ENCODE measurements at places on chromosomes 7 and 10.
A peak's percentile ranks its signal among the peaks of the same experiment; 100 is the strongest.

DNA sequence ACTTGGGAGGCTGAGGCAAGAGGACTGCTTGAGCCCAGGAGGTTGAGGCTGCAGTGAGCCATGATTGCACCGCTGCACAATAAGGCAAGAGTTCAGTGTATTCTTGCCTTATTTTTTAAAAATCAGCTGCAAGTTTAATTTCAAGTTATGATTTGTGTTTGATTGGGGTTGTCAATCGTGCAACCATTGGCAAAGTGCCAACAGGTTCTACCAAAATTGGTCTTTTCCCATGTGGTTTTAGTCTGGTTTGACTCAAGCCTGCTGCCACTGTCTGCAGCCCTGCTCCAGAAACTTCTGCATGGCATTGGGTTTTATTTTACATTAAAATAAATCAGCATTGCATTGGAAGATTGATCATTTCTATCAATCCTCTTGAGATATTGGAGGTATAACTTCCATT lies 72.7 kb downstream of the PTPRE start:
- no peak for DNase-seq

- no peak for DNase-seq
Observed at GRCh38 chr10:97550336-97551149, 22.0 kb upstream of the ANKRD2 start.

- DNase-seq = no peak
Observed at GRCh38 chr10:50216894-50217293, 34.4 kb downstream of the ASAH2 start.

DNA sequence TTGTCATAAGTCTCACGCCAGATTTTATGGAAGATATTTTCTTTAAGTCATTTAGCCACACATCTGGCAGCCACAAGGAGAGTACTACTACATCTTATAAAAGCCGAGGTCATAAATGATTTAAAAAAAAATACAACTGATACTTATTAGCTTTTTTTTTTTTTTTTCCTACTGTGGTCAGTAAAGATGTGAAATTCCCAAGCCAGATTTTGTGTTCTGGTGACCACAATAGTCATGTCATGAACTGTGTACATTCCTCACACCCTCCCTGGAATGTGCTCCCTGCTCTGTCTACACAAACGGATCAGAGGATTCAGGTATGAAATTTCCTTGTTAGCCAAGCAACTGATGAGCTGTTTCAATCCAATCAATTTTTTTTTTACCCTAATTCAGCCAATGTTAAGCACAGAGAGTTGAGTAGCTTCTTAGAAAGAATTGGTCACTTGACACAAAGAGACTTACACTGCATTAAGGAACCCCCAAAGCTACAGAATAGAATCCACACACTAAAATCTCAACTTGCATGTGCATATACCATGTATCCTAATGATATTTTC lies 54.7 kb downstream of the CHRM2 start:
- DNase-seq = no peak

DNA sequence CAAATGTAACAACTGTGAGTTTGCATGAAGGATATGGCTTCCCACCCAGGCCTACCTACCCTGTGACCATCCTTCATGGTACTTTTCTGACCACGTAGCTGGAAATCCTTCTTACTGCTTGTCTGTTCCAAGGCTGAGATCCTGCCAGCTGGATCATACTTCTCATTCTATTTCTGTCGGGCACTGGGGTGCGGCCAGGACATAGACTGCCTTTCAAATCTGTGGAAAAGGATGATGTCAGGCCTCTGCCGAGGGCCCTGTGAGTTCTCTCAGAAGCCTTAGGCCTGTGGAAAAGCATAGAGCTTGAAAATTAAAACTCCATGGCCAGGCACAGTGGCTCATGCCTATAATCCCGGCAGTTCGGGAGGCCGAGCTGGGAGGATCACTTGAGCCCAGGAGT lies 10.0 kb downstream of the VWC2 start:
- no peak for DNase-seq

GRCh38 chr10:73495226-73495883 lies 469 bp downstream of the PPP3CB start:
- DNase-seq = peak; percentile 90

DNA sequence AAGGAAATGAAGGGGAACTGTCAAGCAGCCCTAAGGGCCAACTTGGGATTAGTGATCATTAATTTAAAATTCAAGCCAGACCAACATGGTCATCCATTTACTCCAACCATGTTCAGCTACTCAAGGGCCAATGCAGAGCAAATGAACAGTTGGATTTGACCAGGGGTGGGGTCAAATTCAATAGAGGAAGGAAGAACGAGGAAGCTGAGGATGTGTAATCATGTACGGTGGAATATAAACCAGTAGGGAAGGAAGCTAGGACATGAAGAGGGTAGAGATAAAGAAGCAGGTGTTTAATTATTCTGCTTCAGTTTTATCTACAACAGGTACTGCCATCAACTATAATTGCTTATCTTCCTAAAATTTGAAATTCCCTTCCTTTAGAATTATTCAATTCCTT lies 81.6 kb downstream of the HIBADH start:
- DNase-seq = no peak

DNA sequence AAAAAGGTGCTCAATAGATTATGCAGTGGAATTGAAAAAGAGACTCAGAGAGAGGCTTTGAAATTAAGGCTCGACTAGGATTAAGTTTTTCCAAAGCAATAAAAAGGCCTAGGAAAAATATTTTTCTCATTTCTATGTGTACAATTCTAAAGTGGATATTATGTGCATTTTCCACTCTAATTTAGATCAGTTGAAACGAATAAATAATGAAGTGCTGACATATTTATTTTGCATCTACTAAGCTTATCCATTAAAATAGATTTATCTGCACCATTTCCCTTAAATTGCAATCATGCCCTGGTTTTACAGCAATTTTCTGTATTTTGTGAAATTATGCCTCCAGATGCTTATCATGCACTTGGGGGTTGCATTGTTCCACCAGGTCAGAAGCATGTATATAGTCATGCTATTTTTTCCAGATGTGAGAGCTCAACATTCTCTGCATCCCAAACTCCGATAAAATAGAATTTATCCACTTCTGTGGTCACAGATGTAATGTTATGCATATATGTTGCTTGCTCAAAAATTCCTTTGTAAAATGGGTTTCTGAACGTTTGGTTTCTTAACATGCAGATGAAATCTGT lies 18.3 kb downstream of the FIGNL1 start:
- no peak for DNase-seq

GRCh38 chr7:150719436-150719835 lies 3.0 kb downstream of the GIMAP1 start:
- no peak for DNase-seq

DNA sequence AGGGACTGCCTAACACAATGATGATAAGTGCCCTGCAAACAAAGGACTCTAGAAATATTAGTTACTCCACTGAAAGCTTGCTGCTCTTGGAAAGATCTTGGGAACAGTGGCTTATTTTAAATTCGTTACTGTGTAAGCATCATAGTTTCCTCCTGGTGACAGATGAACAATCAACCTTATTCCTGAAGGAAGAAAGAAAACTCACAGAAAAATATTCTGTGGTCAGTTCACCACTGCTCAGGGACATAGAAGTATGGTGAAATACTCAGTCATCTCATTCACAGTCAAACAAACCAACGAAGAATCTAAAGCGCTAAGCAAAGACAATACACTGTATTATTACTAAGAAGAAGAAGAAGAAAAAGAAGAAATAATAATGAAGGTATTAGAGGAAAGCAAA lies 27.8 kb downstream of the MKX start:
- DNase-seq = no peak

GRCh38 chr7:90869335-90869734 lies 273.2 kb downstream of the CDK14 start:
- no peak for DNase-seq

- no peak for DNase-seq
Observed at GRCh38 chr7:87267239-87267900, 47.8 kb upstream of the TMEM243 start.

GRCh38 chr7:76507723-76508406 lies 2.5 kb upstream of the UPK3B start:
- no peak for DNase-seq

- no peak for DNase-seq
Observed at GRCh38 chr7:139106959-139107358, 2.6 kb downstream of the ZC3HAV1 start.

DNA sequence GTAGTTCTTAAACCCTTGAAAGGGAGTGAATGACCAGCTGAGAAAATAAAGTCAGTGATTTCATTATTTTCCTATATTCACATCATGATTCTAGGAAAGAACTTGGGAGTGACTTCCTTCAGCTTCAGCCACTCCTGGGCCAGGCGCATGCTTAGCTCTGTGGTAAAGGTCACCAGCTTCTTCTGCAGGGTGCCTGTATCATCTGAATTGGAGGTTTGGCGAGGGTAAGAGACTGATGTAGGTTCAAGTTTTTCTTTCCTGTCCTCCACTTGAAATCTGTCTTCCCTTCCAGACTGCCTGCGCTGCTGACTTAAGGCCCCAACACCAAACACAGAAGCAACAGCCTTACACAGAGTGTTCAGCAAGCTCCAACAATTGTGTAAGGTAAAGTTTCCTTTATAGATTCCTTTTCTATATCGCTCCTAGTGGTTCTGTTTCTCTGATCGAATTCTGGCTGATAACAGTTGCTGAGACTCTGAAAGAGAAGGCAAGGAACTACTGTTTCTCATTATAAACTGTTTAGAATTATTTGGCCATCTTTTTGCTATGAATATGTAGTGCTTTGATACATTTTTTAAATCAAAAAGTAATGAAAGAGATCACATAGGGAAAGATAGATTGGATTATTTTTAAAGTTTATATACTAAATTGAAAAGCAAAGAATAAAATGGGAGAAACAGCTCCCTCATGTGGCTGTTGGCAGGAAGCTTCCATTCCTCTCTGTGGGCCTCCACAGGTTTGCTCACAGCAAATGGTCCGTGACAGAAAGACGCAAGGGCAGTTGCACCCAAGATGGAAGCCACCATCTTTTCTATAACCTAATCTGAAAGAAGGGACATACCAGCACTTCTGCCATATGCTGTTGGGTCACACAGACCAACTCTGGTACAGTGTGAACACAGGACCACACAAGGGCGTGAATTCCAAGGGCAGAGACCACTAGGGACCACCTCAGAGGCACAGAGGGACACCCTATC lies 14.0 kb downstream of the GATAD1 start:
- peak; percentile 26 for DNase-seq

DNA sequence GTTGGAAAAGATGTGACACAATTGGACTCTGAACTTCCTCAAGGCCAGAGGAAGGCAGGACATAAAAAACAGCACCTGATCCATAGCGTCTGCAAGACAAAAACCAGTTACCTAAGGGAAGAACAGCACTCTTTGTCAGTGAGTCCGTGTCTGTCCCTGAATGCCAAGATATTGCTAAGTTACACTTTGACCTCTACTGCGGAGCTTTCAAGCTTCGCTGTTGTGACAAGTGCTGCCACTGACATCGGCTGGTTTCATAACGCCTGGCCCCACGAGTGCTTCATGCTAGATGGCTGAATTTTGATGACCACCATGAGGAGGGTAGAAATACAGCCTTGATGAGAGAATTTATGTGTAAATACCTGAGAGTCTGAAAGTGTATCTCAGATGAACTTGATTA lies 49.7 kb upstream of the JAZF1 start:
- peak; percentile 7 for DNase-seq

DNA sequence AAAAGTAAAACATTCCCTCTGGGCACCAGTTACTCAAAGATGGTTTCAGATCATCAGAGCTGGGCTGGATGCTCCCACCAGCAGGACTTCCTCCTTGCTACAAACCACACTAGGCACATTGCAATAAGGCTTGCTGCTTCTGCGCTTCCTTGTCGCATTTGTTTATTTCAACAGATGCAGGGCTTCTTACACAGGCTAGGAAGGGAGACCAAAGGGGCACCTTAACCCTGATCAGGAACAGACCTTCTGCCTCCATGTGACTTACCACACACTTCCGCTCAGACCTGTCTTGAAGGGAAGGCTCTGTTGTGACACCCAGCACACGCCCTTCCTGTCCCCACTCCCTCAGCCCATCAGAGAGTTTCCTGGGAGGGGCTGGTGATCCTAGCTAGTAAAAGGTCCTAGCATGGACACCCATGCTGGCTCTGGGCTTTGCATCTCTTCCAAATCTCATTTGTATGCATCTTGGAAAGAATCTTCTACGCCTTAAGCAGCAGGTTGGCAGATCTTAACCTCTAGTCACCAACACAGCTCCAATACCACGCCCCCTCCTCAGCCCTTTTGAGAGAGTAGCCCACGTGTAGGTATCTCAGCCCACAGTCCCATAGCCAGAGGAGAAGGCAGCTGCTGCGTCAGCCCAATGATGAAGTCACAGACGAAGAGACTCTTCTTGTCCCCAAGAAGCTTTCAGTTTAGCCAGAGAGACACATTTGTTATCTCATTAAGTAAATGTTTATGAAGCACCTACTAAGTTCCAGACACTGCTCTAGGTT lies 47.1 kb upstream of the SVIL start:
- DNase-seq = no peak
